Activated T-cell treated with anti-CD3 and anti-CD28 coated beads, Interleukin-2, amount 50 U/mL, for 4 hours (primary cell): ENCODE measurements at places on chromosomes 2 and 18.

- no peak for DNase-seq
Measured at GRCh38 chr18:67265464-67266245, 250.9 kb downstream of the DSEL start.

DNA sequence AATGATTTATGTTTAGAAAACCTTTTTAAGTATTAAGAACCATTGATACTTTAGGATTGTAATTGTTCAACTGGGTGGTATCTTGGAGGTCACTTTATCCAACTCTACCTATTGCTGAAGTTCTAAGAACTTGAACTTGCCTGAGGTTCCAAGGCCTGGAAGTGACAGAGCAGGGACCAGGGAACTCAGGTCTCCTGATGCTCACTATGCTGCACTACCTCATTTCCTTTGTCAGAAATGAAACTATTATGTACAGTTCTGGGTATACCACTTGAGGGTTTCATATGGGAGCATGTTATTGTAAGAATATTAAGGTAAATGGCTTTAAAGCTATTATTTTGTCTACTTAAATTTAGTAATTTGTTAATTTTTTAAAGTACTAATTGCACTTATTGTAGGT is 3.0 kb downstream of the MBD5 start:
- no peak for DNase-seq

DNA sequence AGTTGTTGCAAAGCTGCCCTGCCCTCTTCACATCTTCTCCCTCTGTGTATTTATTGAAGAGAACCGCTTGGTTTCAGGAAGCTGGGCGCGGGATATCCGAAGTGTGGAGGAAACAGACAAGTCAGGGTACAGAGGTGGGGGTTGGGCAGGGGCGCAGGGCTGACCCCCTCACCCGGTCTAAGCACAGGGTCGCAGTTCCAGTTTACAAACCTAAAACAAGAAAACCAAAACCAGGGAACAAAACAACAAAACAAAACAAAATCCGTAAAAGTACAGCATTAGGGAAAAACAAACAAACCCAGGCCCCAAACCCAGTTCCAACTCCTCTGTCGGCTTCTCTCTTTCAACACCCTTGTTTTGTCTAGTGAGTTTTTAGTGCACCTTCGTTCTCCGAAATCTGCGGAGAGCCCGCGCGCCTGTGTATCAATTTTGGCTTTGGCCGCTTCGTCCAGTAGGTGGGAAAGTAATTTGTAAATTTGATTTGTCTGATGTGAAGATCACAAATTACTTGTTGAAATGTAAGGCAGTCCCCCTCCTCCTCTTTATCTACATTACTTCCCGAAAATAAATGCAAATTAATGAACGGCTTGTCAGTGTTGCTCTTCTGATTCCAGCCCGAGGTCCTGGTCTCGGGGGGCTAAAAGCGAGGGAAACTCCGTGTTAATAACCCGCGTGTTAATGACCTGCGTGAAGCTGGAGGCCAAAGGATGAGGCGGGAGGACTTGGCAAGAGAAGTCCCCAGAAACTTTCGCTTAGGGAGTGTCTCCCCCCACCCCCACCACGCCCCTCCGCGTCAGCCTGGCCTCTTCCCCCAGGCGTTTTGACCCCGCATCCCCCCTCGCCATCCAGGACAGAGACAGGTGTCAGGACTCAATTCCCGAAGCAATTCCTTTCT is 6.9 kb downstream of the OTX1 start:
- DNase-seq = no peak

- no peak for DNase-seq
Measured at GRCh38 chr18:55096263-55096951, 137.1 kb upstream of the CCDC68 start.

DNA sequence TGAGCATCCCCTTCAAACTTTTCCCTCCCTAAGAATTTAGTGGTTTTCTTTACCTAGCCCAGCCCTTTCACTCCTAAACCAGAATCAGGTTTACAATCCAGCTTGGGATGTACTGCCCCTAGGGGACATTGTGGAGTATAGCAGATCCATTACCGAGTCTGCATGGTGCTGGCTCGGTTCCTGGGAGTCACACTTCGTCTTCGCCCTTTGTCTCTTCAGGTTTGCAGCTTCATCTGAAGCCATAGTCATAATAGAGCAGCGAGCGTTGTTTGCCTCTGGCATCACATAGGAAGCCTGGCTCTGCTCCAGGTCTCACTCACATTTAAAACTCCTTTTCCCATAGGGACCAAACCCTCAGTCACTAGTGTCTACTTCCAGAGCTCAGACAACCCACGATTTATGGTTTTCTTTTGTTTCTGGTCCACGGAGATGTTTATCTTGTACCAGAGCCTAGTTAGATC is 16.8 kb upstream of the LYPD6 start:
- DNase-seq = no peak

DNA sequence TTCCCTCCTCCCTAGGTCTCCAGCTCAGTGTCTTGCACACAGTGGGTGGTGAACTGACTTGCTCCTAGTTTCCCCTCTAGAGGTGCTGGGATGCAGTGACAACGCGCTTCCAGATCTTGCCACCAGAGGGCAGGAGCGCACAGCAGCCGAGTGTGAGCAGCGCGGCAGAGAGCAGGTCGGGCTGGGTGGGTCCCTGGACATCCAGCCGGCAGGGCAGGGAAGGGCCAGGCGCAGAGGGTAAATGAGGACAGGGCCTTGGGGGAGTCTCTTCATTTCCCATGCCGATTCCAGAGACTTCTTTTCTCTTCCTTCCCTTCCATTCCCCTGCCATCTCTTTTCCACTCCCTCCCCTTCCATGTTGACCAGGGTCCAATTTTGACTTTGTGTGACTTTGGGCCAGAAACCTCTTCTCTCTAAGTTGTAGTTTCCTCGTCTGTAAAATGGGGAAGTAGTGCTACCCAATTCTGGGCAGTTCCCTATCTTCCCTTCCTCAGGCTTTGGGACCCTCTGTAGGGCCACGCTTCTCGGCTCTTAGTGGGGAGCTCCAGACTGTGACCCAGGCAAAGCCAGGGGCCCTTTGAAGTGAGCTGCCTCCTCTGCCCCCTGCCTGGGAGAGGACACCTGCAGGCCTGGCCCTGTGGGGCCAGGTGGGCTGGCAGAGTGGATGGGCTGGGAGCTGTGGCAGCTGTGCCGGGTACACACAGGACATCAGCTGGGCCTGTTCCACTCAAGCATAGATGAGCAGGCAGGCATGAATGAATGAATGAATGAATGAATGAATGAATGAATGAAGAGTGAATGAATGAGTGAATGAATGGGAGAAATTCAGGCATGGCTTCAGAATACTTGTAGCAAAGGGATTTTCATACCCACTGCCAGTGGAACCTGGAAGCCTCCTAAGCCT is 43.3 kb upstream of the TAF1B start:
- DNase-seq = peak; percentile 85

DNA sequence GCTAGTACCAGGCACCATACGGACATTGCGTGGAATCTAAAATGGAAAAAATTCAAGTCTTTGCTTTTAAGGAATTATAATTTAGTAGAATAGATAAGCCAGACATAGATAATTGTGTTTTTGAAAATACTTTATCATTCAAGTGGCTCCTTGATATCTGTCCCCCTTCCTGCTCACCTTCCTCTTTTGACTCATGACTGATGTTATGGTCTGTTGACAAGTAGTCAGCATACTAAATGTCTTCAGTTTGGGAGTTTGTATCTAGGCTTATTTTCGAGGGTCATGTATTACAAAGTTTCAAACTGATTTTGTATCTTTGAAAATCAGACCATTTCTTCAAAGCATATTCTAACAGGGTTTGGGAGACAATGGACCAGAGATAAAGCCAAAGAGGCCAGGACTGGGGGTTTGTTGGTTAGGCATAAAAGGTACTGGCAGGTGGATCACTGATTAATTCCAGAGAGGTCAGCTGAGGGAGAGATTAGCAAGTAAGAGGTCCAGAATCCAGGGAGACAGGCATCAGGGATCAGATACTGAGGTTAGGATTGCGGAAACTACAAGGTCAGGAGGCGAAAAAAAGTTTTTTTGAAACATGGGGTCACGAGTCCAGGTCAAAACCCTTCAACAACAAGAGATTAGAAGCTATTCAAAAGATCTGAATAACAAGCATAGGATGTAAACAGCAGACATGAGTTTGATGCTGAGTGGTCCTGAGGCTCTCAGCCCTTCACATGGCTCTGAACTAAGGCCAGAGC is 31.5 kb upstream of the KLHL14 start:
- no peak for DNase-seq

GRCh38 chr2:31388736-31389135 is 25.8 kb downstream of the XDH start:
- DNase-seq = no peak

GRCh38 chr2:160343404-160343803 is 143.3 kb upstream of the ITGB6 start:
- no peak for DNase-seq
